ENCODE measurements at places on chromosomes 1 and 21.

DNA sequence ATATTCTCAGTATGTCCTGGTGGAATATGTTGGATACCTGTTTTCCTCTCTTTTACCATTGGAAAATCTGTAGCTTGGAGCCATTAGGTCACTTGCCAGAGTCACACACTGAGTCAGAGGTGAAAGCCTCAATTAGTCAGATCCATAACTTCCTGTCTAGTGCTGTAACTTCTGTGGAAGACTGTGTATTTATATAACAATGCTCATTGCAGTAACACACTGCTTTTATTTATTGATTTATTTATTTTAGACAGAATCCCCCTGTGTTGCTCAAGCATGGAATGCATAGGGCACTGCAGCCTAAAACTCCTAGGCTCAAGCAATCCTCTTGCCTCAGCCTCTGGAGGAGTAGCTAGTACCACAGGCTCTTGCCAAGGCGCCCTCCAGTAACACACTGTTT is 1.3 kb upstream of the DOCK7 start:
- peak; percentile 36 for DNase-seq

DNA sequence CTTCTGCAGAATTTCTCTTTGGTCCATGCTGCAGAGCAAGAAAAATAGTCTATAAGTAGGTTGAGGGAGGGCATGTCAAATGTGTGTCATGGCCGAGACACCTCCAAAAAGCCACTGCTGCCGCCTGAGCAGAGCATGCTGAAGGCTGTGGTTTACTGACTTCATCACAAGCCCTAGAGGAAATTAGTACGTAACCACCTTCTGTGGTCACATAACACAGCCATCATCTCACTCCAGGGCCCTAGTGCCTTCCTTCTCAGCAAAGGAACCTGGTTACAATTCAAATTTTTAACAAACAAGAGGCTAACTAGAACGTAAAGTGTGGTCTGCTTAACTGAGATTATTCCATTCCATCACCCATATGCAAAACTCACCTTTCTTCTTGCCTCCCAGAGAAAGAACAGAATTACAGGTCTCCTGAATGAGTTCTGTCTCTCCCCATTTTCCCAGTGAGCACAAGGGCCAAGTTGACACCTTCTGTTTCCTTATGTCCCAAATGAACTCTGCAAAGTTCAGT is at the start of gene PTPN22:
TSS of gene PTPN22 (minus strand) at position 116 of the 517 bp plus-strand sequence.
- peak; percentile 29 for DNase-seq

DNA sequence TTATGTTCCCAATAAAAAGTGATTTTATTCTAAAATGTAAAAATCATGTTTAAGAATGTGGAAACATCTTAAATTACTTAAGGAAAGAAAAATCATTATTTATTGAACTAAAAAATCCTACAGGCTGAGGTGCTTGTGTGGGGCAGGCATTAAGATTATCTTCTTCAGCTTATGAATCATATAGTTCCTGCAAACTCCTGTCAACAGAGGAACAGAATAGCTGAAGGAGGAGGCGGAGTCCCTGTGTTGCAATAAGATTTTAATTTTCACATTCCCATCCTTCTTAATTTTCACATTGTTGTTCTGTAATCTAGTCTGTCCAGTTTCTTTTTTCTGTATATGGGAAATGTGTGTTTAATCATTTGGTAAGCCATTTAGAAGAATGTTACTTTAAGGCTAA is 20.6 kb upstream of the OLFML3 start:
- no peak for DNase-seq

DNA sequence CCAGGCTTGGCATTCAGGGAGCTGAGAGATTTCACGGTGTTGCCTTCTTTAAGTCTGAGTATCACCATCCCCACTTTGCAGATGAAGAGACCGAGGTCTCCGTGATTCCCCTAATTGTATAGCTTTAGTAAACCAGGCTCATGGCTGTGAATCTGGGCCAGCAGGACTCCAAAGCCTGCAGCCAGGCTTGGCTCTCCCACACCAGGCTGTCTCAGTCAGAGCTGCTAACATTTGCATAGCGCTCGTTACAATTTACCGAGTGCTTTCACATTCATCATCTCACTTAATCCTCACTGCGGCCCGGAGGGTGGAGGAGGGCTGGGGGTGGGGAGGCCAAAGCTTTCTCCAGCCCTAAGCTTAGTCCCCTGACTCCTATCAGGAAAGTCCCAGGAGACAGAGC is 11.7 kb downstream of the C1orf94 start:
- DNase-seq: no peak

DNA sequence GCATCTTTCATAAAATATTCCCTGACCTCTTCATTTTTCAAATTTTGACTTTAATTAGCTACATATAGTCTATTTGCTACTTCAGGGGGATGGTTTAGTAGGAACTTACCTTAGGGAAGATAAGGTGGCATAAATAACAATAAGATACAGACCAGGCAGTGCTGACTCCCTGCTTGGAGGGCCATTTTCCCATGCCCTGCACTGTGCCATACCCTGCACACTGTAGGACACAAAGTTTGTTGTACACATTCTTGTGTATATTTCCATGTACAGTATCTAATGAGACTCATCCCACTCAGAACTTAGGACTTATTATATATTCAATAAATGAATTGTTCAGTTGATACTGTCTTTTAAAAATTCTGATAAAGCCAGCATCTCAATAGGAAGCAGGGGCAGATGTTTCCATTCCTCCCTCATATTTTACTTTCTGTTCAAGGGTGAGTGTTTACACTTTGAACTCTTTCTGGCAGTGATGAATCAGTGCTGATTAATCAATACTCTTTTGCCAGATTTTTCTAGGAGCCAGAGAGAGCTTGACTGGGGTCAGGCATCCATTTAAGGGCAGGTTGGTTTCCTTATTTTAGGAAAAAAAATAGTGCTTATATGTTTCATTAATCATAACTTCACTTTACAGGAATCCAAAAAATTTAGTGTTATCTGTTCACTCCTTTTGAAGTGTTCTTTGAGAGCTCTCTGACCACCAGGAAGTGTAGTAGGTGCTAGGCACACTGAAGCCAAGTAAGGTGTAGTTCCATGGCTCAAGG is 30.6 kb downstream of the MPZL1 start:
- no peak for DNase-seq

GRCh38 chr1:73576083-73576482 is 621.9 kb downstream of the LRRIQ3 start:
- no peak for DNase-seq

DNA sequence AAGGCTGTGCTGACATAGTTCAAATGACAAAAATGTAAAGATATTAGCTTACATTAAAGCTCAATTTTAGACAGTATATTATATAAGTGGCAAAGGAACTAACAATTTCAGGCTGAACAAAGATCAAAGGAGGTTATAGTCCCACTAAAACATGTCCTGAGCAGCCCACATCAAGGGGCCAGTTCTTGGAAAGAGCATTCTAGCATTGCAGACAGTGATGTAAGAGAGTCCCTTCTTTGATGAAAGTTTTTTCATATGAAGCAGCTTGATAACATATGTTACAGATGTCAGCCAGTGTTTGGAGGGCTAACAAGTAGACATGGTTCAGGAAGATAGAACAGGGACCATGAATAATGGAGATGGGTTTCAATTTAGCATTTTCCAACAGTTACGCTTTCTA is 301.7 kb downstream of the NTNG1 start:
- DNase-seq: no peak

- DNase-seq: no peak
Measured at GRCh38 chr1:210049616-210050015, 111.6 kb downstream of the SYT14 start.

DNA sequence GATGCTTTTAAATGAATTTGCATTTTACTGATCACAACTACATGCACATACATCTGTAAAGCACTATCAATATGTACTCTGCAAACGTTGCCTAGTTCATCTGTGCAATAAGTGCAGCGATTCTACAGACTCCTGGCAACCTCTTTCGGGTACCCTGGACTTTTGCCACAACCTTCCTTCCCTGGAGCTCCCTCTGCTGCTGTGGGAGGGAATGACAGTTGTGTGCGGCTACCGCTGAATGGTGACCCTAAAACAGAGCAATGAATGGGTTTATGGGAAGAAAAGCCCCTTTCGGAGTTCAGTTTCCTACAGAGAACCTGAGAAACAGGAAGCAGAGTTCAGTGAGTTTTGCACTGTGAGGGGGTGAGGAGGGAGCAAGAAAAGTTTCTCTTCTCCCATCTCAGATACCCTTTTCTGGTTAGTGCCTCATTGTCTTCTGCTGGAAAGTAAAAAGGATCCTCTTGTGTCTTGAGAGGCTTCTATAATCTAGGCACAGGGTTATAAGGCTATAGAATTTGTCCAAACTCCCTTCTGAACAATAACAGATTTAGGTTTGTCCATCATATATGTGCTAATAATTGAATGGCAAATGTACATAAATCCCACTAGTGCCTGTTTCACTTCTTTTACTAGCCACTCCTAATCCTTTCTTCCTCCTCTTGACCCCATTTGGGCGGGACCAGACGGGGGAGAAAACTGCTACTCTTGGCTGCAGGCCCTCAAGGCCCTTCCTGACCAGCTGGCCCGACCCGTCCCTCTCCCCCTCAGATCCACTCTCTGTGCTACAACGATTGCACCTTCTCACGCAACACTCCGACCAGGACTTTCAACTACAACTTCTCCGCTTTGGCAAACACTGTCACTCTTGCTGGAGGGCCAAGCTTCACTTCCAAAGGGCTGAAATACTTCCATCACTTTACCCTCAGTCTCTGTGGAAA is 19.8 kb upstream of the SARS1 start:
- peak; percentile 47 for DNase-seq

DNA sequence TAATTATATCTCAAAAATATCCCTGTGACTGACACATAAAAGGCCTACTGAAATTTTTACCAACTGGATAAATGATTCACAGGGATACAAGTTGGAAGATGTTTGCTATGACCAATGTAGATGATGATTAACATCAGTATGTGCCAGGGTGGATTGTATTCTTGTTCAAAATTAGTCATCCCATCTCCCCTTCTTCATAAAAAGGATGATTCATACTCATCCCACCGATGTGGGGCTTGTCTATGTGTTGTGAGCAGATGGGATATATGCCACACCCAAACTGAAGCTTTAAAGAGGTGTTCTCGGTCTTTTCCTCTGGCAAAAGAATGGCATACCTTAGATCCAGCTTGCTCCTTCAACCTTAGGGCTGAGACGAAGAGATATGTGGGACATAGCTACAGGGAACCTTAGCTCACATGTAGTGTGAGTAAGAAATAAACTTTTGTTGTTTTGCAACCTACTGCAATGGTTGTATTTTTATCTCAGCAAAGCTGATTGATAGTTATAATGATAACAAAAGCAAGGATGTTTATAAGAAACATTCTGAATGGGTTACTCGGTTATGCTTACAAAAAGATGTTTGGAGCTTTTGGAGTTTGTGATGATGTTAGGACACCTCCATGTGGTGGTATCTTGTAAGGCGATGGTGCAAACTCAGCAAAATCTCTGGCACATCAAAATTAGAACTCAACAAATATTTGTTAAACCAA is 29.4 kb downstream of the SPATA17 start:
- peak; percentile 93 for DNase-seq
